ENCODE measurements at places on chromosomes 11 and 22.

GRCh38 chr22:24117942-24118341, 63.3 kb upstream of the SUSD2 start:
- no peak for DNase-seq

- DNase-seq = peak; percentile 87
These were observed 73.5 kb upstream of the PPARA start for GRCh38 chr22:46076651-46077339.

DNA sequence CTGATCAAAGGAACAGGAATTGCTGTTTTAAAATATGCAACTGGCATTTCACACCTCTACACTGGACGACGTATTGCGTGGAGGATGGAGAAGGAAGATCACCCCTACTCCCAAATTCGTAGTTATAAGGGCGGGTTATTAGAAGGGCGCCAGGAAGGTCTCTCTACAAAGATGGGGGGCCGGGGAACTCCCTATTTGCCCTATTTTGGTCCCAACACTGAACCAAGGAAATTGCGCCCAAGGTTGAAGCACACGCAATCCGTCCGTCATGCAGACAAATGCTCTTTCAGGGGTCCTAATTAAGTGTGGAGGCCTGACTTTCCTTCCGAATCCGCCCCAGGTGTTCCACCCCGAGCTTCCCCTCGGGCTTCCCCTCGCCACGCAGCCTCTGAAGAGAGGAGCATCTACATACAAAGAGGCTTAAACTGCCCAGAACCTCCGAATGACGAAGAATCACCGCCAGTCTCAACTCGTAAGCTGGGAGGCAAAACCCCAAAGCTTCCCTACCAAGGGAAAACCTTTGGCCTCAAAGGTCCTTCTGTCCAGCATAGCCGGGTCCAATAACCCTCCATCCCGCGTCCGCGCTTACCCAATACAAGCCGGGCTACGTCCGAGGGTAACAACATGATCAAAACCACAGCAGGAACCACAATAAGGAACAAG, 396 bp downstream of the NPAT start:
- peak; percentile 7 for DNase-seq

GRCh38 chr22:20866736-20867135, 7.9 kb downstream of the SNAP29 start:
- DNase-seq = peak; percentile 38

- no peak for DNase-seq
These were observed at the start of gene SYT13 for GRCh38 chr11:45285930-45286632. Gene SYT13 (minus strand): TSS chr11:45286341. CDS start chr11:45286207, 134 bp downstream.

Measured in fibroblast of villous mesenchyme (primary cell).